Right ventricle myocardium superior (tissue), 1 donor: ENCODE measurements at places on chromosomes 5 and 9. TPM values are rescaled to one million over a fixed set of nuclear protein-coding genes. Genes with fewer than 3 reads are reported as not detected.

GRCh38 chr9:89317282-89317681 lies 1.0 kb upstream of the SECISBP2 start:
- no peak for DNase-seq

Gene SLC34A3
- total RNA-seq: not detected

- no peak for DNase-seq
These were observed 499.8 kb downstream of the RASEF start for GRCh38 chr9:82563094-82563493.

Gene IFNB1
- total RNA-seq: not detected

Gene TMEM171
- not detected for total RNA-seq

- no peak for DNase-seq
These were observed 7.4 kb downstream of the ADAM19 start for GRCh38 chr5:157568222-157568621.

Gene PTGS1
- 4.0 TPM for total RNA-seq

GRCh38 chr5:127012916-127013315 lies 17.4 kb downstream of the MARCHF3 start:
- no peak for DNase-seq

Gene SIT1
- not detected for total RNA-seq
